Effector CD8-positive, alpha-beta T cell (primary cell): ENCODE measurements at places on chromosomes 16 and 17.

DNA sequence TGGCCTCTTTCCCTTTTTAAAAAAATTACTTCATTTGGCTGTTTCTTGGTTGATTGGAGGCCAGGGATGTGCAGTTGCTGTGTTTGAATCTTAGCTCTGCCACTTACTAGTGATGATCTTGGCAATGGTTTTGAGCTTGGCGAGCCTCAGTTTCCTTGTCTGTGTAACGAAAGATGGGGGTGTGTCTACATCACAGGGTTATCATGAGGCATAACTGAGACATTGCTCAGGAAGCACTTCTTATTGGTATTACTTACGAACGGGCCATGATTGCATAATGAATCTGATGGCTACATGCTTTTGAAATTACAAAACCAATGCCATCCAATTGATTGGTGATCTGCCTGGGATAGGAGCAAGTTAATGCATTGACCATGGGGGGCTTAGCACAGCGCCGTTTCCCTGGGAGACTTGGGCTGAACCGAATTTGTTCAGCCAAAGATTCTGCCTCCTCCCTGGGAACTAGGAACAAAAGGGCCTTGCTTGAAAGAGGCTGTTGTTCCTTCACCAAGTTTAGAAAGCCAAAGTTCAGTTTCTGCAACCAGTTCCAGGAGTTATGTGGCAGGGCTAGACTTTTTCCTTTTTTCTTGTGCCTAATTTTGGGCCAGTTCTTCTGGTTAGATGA, 21.9 kb downstream of the CMIP start:
- no peak for DNase-seq

DNA sequence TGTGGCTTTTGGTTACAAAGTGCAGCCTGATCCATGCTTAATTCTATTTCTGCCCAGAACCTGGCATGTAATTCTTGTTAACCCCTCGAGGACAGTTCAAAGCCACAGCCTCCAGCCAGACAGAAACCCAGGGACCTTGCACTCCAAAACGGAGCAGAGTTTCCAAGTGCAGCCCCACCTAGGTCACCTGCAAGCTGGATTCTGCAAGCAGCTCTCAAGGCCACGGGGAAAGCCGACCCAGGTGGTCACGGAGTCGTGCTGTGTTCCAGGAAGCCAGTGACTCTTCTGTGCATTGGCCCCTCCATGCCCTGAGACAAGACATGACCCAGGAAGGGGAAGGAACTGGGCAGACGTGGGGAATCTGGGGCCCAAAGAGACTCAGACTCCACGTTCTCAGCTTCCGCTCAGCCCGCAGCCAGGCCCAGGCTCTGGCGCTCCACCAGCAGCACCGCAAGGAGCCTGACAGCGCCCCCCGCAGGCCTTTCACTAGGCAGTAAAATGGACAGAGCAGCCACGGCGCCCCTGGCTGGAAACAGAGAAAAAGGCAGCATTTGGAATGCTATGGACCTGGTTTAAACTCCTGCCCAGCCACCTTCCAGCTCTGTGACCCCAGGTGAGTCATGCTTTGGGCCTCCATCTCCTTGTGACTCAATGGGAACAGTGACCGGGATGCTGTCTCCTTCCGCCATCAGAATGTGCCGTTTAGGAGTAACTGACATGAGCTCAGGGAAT, 27.3 kb upstream of the GSG1L start:
- DNase-seq, result no peak

DNA sequence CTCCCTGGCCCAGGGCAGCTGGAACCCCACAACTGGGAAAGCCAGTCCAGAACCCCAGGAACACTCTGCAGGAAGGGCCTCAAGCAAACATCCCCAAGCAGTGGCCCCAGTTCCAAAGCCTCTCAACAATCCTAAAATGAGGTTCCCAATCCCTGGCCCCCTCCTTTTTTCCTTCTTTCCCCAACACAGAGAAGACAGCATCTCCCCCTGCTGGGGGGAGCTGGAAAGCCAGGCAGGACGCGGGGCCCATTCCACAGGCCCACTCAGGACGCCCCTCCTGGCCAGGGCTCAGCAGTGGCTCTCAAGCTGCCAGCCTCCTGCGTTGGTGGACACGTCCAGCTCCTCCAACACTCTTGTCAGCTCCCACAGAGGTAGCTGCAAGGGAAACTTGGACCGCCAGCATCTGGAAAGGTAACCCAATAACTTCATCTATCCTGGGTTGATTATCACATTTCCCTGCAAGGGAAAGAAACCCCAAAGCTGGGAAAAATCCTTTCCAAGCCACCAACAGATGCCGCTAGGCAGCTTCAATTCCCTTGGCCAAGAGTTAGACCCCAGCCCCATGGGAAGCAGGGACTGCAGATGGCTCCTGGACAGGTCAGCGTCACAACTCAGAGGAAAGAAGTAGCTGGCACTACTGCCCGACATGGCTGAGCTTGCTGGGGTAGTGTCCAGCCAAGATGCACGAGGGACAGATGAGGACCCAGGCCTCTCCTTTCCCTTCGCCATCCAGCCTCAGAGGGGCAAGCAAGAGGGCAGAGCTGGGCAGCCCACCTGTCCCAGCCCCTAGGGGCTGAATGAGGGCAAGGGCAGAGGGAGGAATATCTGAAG, 7.6 kb downstream of the HDAC5 start:
- DNase-seq, result no peak

- no peak for DNase-seq
These were observed 50.0 kb upstream of the MRPS23 start for GRCh38 chr17:57899822-57900221.

GRCh38 chr17:14346801-14347200, 45.9 kb downstream of the HS3ST3B1 start:
- no peak for DNase-seq

DNA sequence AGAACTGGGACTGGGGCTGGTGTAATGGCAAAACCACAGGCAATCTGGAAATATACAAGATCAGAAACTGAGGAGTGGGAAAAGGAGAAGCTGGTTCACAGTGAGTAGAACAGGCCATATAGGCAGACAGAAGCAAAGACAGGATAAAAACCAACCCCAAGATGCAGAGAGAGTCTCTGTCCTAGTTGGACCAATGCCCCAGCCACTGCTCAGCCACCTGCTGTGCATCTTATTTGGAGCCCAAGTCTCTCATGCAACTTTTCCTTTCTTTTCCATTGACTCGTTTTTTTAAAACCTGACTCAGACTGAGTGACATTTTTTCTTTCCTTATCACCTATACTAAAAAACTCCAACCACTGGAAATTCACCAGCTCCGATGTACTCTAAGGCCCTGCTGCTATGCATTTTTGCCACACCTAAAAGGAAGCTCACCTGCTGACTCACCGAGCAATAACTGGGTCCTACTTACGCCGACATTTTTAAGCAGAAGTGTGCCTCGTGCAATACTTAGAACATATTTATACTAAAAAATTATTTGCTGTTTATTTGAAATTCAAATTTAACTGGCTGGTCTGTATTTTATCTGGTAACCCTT, 100.8 kb upstream of the XYLT1 start:
- DNase-seq, result no peak

GRCh38 chr17:80755650-80756405, 211.2 kb downstream of the RPTOR start:
- DNase-seq, result no peak

DNA sequence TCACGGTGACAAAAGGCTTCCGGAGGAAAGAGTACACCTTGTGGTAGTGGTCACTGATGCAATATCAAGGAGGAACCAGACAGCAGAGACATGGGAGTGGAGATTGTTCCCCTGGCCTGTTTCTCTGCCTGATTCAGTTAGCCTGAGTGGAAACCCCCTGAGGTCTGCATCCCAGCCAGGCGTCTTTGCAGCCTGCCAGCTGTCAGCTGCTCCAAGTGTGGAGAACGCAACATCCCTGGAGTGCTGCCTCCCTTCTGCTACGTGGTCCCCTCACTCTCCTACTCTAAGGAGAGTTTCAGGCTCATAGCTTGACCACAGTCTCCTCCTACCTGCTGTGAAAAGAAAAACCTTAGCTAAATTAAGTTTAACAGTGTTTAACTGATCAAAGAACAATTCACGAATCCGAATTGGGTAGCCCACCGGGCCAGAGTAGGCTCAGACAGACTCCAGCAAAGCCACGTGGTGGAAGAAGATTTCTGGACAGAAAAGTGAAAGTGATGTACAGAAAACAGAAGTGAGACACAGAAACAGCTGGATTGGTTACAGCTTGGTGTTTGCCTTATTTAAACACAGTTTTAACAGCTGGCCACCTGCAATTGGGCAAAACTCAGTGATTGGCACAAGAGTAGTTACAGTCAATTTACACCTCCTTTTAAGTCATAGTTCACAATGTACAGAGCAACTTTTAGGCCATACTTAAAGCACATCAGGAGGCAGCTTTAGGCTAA, 188.6 kb downstream of the DNAH9 start:
- DNase-seq, result no peak
